ENCODE measurements at places on chromosomes 2 and 18.

DNA sequence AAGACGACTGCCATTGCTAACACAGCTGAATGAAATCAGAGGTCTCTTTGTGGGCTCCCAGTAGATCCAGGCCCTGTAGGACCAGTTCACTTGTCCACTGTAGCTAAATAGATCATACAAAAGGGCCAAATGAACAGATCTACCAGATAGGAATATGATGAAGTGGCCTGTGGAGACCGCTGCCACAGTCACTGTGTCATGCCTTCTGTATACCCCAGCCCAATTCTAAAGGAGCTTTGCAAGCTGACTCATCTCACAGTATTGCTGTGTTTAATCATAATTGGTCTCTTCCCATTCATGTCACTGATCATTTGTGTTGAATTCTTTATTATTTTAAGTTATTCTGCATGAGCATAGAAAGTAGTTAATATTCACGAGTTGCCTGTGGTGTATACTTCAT lies 125.8 kb downstream of the MTCL1 start:
- DNase-seq = no peak

DNA sequence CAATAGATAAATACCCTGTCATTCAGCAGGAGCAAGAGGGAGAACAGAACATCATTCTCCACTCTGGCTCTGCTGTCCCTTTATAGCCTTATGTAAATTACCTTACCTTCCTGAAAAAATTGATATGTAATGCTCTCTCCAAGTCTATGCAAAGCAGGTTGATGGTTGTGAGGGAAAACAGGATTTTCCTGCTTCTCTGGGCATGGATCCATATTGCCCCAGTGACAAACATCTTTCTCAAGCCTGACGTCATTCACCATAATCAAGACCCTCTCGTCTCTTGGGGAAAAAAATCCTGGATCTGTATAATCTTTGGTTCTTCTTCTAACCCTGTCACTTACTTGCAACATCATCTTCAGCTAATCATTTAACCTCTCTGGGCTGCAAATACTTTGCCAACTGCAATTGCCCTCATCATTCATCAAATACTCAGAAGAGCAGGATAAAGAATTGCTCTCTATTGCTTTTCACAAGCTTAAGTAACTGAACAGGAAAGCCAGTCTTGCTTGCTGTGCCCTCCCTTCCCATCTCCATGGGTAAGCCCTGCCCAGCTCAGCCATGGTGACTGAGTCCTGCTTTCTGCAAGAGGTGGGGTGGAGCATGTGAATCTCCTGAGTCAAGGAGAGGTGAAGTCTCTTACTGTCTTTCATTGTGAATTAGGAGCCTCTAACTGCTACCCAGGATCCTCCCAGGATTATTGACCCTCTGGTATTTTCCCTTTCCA lies 123.7 kb upstream of the KLF7 start:
- no peak for DNase-seq

DNA sequence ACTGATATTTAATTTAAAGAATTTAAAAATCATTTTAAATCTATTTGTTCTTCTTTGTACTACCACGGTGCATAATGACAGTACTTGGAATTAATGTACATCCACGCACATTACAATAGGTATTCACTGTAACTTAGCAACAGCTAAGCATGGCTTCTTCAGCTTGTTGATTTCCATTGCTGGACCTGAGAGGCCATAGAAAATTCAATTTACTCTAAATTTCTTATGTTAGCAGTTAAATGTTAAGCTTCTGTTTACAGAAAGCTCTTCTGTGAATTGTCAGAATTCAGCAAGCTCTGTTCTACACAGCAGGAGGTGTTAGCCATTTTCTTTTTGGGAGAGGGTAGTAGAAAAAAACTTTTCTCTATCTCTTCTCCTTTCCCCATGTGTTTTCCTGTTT lies 1149.3 kb upstream of the CDH2 start:
- DNase-seq = no peak

DNA sequence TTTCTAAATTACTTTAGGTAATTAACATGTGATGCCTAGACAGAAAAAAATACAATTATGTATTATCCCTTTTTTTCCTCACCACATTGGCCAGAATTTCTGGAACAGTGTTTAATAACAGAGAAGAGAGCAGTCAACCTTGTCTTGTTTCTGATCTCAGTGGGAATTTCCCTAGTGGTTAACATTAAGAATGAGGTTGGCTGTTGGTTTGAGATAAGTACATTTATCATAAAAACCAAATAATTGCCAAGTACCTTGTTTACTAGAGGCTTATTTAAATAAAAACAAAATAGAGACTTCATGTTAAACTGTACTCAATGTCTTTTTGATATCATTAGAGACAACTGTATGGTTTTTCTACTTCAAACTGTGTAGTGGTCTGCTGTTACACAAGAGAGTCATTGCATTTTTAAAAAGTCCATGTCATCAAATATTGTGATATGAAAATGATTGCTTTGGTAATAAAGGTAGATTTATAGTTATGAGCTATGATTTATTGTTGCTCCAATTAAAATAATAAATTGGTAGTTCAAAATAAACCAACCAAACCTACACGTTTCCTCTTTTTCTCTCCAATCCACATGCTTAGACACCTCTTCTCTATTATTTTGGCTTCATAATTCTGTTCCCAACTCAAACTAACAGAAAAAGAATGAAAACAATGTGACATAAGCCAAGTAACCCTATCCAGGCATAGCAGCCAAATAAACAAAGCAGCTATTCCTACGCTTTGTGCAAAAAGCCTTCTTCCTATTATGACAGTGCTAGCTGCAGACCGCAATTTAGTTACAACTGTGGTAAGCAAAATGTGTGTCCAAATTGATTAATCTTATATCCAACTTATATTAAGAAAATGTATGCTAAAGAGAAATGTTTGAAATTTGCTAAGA lies 20.9 kb upstream of the TANK start:
- no peak for DNase-seq

- no peak for DNase-seq
These were observed 949 bp upstream of the MYL12B start for GRCh38 chr18:3260995-3261372.

Measured in stimulated activated CD4-positive, alpha-beta T cell treated with anti-CD3 and anti-CD28 coated beads, Interleukin-15, amount 100 ng/mL, for 1 hour (primary cell).